ENCODE measurements at places on chromosomes 12 and 14. TPM values are rescaled to one million over a fixed set of nuclear protein-coding genes. Genes with fewer than 3 reads are reported as not detected.
A peak's percentile ranks its signal among the peaks of the same experiment; 100 is the strongest.

DNA sequence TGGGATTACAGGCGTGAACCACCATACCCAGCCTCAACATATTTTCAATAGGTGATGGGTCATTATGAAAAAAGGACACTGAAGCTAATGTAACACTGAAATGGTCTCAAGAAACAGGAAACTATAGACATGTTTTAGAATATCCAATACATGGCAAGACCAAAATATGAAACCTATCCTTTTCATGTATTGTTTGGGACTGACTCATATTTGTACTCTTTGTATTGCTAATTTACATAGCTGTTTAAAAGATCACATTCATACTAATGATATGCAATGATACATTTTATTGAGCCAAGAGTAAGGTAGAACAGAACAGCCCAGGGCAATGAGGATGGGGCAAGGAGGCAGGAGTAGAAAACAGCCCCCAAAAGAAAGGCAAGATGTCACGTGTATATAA is 32.6 kb downstream of the RESF1 start:
- peaks cover 79% of the 10 kb centered on the region for H3K36me3 ChIP-seq
- peaks cover 39% of the 10 kb centered on the region for H3K4me1 ChIP-seq
- no peaks in the 10 kb centered on the region for H3K27me3 ChIP-seq
- no peak for DNase-seq
- H3K4me3 ChIP-seq: peak overlapping the region; percentile 48

- H3K27me3 ChIP-seq: no peaks in the 10 kb centered on the region
- no peak for DNase-seq
- no peaks in the 10 kb centered on the region for H3K4me1 ChIP-seq
- H3K4me3 ChIP-seq: no peak overlapping the region
- H3K36me3 ChIP-seq: peaks cover 11% of the 10 kb centered on the region
Observed at GRCh38 chr12:113802000-113802749, 163.9 kb downstream of the RBM19 start.

CLEC4A gene
- not detected for total RNA-seq

DNA sequence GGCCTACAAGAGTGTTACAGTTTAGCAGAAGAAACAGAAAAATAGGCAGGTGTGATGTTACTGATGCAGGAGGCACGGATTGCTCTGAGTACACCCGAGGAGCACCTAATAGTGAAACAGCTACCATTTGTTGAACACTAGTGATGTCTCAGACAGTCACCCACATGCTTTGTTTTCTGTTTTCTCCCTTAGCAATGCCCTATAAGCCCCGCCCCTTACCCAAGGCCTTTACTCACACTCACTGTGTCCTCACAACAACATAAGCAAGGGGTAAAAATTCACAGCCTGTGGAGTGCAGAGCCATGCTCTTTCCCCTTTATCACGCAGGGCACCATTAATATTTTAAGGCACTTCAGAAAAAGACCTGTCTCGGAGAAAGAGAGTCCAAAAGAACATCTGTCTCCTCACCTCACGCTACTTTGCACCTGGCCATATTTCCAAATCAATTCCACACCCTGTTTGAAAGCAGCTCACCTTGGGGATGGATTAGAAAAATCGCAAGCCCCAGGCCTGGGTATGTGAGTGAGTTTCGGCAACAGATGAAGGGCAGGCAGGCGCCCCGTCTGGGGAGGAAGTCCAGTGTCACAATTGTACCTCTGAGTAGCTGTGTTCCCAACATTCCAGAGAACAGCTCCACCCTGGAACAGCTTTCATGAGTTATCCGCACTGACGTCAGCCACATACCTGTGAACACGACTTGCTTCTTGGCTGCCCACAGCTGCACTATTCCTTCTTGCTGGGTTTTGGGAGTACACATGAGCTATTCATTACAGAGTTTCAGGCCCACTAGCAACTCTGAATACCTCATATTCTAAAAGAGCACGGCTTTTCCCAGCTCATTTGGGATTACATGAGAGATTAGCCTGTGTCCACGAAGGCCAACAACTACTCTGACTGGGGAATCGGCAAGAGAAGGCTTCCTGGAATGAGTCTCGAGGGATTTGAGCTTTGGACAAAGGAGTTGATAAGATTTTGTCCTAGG is 26.0 kb downstream of the MAPK1IP1L start:
- no peak overlapping the region for H3K4me3 ChIP-seq
- DNase-seq: peak; percentile 9
- no peaks in the 10 kb centered on the region for H3K36me3 ChIP-seq
- H3K27me3 ChIP-seq: no peaks in the 10 kb centered on the region

PMCH gene
- total RNA-seq: not detected

DNA sequence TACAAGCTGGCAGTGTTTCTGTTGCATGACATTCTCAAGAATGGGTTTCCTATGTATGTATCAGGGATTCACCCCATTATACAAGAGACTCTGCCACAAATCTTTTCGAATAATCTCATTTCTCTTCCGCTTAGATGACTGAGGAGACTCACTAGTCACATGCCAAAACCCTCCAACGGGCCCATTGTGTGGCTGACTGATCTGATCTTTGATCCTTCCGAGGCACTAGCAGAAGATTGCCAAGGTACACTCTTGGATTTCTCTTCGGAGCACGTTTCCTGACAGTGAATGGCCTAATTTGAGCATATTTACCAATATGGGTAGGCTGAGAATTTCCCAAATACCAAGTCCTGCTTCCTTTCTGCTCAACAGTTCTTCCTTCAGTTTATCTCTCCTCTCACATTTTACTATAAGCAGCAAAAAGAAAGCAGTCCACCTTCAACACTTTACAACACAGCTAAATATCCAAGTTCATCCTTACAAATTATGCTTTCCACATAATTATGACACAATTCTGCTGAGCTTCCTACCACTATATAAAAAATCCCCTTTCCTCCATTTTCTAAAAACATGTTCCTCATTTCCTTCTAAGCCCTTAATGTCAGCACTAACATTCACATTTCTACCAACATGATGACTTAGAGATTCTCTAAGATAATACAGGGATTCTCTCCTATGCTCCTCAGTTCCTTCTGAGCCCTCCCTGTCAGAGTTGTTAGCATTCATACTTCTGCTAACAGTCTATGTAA is 11.0 kb downstream of the PRPH start:
- H3K4me3 ChIP-seq: no peak overlapping the region
- H3K4me1 ChIP-seq: peaks cover 4% of the 10 kb centered on the region
- H3K27me3 ChIP-seq: peaks cover 48% of the 10 kb centered on the region
- no peak overlapping the region for H3K27ac ChIP-seq
- H3K36me3 ChIP-seq: no peaks in the 10 kb centered on the region
- no peak for DNase-seq

- no peak overlapping the region for H3K4me3 ChIP-seq
- DNase-seq: no peak
- H3K27me3 ChIP-seq: no peaks in the 10 kb centered on the region
- H3K4me1 ChIP-seq: no peaks in the 10 kb centered on the region
- no peaks in the 10 kb centered on the region for H3K36me3 ChIP-seq
Observed at GRCh38 chr14:45559626-45560025, 306.6 kb upstream of the MIS18BP1 start.

NT5DC3 gene
- 9.6 TPM for total RNA-seq

- no peaks in the 10 kb centered on the region for H3K4me1 ChIP-seq
- no peak overlapping the region for H3K27ac ChIP-seq
- DNase-seq: no peak
- no peak overlapping the region for H3K4me3 ChIP-seq
- H3K36me3 ChIP-seq: no peaks in the 10 kb centered on the region
Observed at GRCh38 chr12:29212682-29213403, 63.8 kb downstream of the FAR2 start.

- no peaks in the 10 kb centered on the region for H3K4me1 ChIP-seq
- no peak overlapping the region for H3K4me3 ChIP-seq
- H3K36me3 ChIP-seq: peaks cover 3% of the 10 kb centered on the region
- H3K27me3 ChIP-seq: no peaks in the 10 kb centered on the region
- DNase-seq: no peak
Observed at GRCh38 chr14:88045705-88046104, 40.8 kb downstream of the GPR65 start.

GRCh38 chr12:13197032-13197431 is 506 bp downstream of the EMP1 start:
- peaks cover 30% of the 10 kb centered on the region for H3K4me1 ChIP-seq
- no peaks in the 10 kb centered on the region for H3K36me3 ChIP-seq
- peak overlapping the region; percentile 76 for H3K4me3 ChIP-seq
- H3K27ac ChIP-seq: peak overlapping the region; percentile 84

GRCh38 chr14:55604900-55605418 is 25.0 kb downstream of the KTN1 start:
- H3K27me3 ChIP-seq: no peaks in the 10 kb centered on the region
- H3K27ac ChIP-seq: no peak overlapping the region
- H3K36me3 ChIP-seq: peaks cover 15% of the 10 kb centered on the region
- DNase-seq: no peak

DNA sequence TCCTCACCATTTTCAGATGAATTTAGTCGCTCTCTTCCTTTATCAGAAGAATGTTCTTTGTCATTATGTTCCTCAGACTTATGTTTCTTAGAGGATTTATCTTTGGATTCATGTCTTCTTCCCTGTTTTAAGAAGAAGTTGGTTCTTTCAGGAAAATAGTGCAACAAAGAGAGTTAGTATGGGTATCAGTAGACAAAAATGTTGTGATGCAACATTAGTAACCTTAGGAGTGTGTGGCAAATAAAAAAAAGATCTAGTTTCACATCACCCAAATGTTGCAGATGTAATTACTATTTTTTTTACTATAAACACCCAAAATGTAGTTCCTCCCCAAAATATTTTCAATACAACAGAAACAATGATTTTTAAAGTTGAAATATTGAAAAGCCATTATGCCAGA is 7.8 kb downstream of the RSRC2 start:
- no peaks in the 10 kb centered on the region for H3K27me3 ChIP-seq
- H3K27ac ChIP-seq: peak overlapping the region; percentile 25
- DNase-seq: no peak
- no peak overlapping the region for H3K4me3 ChIP-seq
- peaks cover 57% of the 10 kb centered on the region for H3K36me3 ChIP-seq

- peak; percentile 86 for DNase-seq
- peak overlapping the region; percentile 93 for H3K27ac ChIP-seq
- peak overlapping the region; percentile 82 for H3K4me3 ChIP-seq
- H3K4me1 ChIP-seq: peaks cover 87% of the 10 kb centered on the region
- H3K36me3 ChIP-seq: peaks cover 95% of the 10 kb centered on the region
Observed at GRCh38 chr14:22536853-22537338, 52.1 kb downstream of the DAD1 start.

- H3K4me1 ChIP-seq: no peaks in the 10 kb centered on the region
- peaks cover 22% of the 10 kb centered on the region for H3K27me3 ChIP-seq
- DNase-seq: no peak
- no peak overlapping the region for H3K4me3 ChIP-seq
- no peak overlapping the region for H3K27ac ChIP-seq
Observed at GRCh38 chr12:22318108-22318737, 16.3 kb downstream of the ST8SIA1 start.

GRCh38 chr14:74574090-74574433 is 38.0 kb downstream of the LTBP2 start:
- no peaks in the 10 kb centered on the region for H3K36me3 ChIP-seq
- H3K27ac ChIP-seq: no peak overlapping the region
- peaks cover 30% of the 10 kb centered on the region for H3K4me1 ChIP-seq
- DNase-seq: no peak

DNA sequence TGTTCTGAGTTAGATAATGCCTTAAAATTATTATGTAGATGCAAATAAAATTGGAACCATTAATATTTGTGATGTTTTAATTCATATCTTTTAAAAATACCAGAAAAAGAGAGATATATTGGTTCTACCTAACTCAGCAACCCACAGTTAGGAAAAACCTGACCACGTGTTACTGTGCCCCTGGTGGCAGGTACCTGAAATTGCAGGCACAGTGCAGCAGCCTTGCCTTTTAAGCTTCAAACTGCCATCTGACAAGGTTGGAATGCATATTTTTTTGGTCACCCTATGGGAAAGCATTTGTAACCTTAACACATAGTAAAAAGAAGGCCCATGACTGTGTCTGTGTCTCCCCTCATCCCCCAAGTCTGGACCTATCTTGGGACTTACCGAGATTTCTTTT is 109.4 kb upstream of the NOS1 start:
- H3K36me3 ChIP-seq: no peaks in the 10 kb centered on the region
- no peak for DNase-seq
- H3K4me1 ChIP-seq: no peaks in the 10 kb centered on the region
- H3K27me3 ChIP-seq: peaks cover 4% of the 10 kb centered on the region
- H3K4me3 ChIP-seq: no peak overlapping the region

DNA sequence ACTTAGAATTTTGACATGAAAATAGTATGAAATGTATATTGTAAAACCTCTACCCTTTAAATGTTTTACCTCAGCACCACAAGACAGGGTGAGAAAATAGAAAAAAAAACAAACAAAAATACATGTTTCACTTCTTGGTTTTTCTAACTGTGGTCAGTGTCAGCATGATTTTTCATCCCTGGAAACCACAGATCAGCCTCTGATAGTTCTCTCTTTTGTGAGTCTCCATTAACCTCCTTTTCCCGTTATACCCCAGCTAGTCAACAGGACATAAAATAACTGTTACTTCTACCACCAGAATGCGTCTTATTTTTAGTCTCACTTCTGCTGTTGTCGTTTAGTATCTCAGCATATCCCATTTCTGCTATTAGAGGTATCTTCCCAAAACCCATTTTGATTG is 48.3 kb upstream of the KCNMB4 start:
- H3K4me3 ChIP-seq: no peak overlapping the region
- peaks cover 18% of the 10 kb centered on the region for H3K36me3 ChIP-seq
- no peak overlapping the region for H3K27ac ChIP-seq

KLRF1 gene
- not detected for total RNA-seq

GRCh38 chr14:103088921-103089320 is 4.9 kb downstream of the LBHD2 start:
- peaks cover 16% of the 10 kb centered on the region for H3K27me3 ChIP-seq
- no peak overlapping the region for H3K4me3 ChIP-seq
- H3K27ac ChIP-seq: no peak overlapping the region
- H3K4me1 ChIP-seq: peaks cover 8% of the 10 kb centered on the region
- no peak for DNase-seq

GRCh38 chr14:68879841-68880575 is 87.1 kb upstream of the ZFP36L1 start:
- DNase-seq: no peak
- H3K4me3 ChIP-seq: no peak overlapping the region
- H3K4me1 ChIP-seq: no peaks in the 10 kb centered on the region
- H3K27ac ChIP-seq: no peak overlapping the region
- H3K27me3 ChIP-seq: no peaks in the 10 kb centered on the region
- peaks cover 34% of the 10 kb centered on the region for H3K36me3 ChIP-seq

CLEC2A gene
- not detected for total RNA-seq
